Stimulated activated CD4-positive, alpha-beta T cell treated with anti-CD3 and anti-CD28 coated beads, Interleukin-4, amount 100 ng/mL, for 4 hours (primary cell): ENCODE measurements at places on chromosomes 2 and 18.

DNA sequence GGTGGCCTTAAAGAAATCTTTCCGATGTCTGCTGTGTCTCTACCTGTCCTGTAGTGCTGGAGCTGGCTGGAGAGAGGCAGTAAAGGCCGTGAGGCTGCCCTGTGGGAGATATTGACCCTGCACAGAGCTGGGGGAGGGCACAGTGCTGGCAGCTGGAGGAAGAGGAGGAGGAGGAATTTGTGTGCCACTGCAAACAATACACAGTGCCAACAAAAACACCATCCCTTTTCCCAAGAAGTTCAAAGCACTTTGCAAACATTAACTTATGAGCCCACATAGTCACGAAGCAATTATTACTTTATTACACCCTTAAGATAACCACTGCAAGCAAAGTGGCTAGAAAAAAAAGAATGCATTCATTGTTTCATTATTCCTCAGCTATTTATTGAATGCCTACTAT is 45.0 kb upstream of the CYTIP start:
- no peak for DNase-seq

- DNase-seq = no peak
These were observed 105.1 kb downstream of the TTC27 start for GRCh38 chr2:32732912-32733472.

DNA sequence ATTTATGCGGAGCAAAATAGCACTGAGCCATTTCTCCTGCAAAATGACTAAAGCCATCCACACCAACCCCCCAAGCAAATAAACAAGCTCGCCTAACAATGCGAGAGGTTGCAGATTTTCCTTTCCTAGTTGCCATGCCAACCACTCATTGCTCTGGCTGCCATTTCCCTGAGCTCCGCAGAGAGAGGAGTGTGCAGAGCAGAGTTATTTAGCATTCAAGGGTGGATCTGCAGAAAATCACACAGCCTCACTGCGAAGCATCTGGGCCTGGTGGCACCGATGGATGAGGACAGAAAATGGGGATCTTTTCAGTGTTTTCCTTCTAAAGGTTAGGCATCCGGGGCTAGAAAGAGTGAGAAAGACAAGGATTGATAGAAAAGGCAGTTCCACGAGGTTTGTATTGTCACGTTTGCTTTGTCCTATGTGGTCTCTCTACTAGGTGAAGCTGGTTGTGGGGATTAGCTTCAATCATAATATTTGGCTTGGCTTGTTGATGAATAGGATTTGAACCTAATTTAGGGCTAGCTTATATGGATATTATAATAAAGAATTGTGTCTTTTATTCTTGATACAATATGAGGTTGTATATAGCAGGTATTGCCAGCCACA is 110.2 kb upstream of the UNC80 start:
- no peak for DNase-seq

DNA sequence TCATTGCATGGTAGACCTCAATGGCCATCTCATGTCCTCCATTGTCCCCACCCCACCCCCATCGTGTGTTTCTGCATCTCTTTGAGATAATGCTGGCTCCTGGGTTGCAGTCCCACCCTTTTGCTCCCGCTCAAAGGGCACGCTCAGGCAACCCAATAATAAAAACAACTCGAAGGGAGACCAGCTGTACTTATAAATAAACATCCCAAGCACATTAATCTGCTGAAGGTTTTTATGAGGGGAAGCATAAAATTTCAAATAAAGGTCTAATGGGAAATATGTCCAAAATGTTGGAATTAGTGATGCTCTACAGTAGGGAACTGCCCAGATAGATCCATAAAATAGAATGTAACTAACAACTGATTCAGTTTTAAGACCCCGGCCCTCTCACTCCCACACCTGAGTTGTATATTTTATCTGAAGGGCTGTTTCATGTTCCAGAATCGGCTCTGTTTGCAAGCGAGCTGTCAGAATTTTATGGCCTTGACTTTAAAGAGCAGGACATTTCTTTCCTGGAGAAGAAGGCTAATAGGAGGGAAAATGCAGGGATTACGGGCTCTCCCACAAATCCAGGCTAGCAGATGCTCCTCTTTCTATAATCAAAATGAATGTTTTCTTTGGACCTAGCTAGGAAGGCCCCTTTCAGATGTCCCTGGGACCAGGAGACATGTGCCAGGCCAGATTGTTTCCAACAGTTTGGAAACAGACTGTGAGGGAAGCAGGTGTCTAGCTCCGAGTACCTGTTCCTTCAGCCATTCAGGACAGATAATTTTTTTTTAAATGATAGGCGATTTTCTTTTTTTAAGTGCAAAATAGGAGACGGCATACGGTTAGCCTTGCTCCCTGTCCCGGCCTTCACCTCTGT is 103.7 kb downstream of the APOB start:
- DNase-seq = no peak

GRCh38 chr18:51185075-51185474 is 12.4 kb downstream of the MEX3C start:
- no peak for DNase-seq

GRCh38 chr2:15751477-15751876 is 159.8 kb downstream of the DDX1 start:
- DNase-seq = no peak

GRCh38 chr2:14700753-14701152 is 68.2 kb downstream of the LRATD1 start:
- DNase-seq = no peak

GRCh38 chr2:104826016-104826415 is 27.9 kb upstream of the POU3F3 start:
- DNase-seq = no peak

DNA sequence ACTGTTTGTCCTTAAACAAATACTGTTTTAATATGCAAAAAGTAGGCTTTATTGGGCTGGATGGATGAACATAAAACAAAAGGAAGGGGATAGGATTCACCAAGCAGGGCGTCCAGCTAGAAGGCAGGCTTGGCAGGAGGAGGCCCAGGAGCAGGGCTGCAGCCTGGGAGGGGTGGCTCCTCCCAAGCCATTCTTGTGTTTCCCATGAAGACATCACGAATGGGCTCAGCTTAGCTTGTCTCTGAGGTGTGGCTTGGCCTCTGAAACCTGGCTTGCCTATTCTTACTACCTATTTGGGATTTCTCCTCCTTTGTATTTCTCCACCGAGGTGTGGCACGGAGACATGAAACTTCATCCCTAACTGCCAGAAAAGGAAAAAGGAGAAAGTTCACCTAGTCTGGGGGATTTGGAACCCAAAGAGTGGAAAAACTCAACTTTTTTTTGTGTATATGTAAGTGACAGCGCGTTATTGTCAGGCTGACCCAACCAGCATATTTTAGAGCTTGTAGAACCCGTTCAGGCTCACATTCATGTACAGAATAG is 481.9 kb upstream of the SPRED2 start:
- DNase-seq = no peak

GRCh38 chr2:205696927-205697441 is 14.7 kb downstream of the NRP2 start:
- DNase-seq = no peak

DNA sequence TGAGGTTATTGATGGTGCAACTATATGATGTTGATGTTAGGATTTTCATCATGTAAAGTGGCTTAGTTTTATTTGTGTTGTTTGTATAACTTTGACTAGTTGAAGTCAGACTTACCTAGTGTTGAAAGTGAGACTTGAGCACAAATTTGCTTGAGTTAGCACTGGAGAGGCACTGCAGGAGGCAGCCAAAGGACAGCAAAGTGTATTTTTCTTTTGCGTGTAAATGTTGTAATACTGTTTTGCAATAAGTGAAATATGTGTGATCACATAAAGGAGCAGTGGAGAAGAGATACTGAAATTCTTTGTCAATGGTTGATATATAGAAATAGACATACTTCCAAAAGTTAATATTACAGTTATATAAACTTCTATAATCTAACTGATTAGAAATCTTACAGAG is 332.0 kb upstream of the RAB12 start:
- no peak for DNase-seq

DNA sequence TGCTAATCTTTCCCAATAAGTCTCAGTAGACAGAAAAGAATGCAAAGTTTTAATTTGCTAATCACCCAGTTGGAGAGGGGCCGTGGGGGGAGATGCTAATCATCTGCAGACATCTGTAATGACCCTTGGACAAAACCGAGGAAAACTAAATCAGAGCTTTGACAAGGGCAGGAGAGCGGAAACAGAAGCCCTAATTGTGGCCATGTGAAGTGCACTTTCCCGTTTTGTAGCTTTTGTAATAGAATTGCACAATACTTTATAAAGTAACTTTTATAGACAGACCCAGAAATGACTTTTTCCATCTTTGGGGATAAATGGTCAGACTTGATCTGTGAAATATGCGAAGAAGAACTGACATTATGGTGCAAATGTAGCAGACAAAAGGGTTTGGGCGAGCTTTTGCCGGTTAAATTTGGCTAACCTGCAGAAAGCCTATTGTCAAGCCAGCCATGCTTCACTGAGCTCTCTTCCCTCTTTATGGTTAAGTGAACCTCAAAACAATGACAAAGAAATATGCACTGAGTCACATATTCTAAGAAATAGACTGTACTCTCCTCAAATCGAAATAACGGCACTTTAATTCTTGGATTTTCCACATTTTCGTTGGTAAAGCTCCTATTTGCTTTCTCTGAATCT is 980.1 kb upstream of the POU3F3 start:
- no peak for DNase-seq

- DNase-seq = no peak
These were observed 77.4 kb upstream of the DNMT3A start for GRCh38 chr2:25418944-25419677.

GRCh38 chr18:55179425-55179824 is 220.2 kb upstream of the CCDC68 start:
- no peak for DNase-seq

GRCh38 chr2:49937432-49937831 is 783.1 kb upstream of the FSHR start:
- DNase-seq = no peak

DNA sequence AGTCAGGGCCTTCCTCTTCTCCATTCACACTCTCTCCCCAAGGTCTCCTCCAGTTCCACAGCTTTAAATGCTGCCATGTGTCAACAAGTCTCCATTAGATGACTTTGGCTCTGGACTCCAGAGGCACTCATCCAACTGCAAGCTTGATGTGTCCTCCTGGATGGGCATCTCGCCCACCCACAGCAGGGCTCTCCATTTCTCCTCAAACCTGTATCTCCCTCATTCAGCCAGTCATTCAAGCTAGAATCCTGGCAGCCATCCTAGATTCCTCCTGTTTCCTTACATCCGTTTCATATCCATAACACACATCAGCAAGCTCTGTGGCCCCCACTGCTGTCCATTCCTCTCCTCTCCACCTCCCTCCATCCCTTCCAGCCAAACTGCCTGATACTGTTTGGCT is 88.4 kb upstream of the AFF3 start:
- DNase-seq = no peak

- no peak for DNase-seq
These were observed 56.3 kb downstream of the PAX3 start for GRCh38 chr2:222242532-222242931.

DNA sequence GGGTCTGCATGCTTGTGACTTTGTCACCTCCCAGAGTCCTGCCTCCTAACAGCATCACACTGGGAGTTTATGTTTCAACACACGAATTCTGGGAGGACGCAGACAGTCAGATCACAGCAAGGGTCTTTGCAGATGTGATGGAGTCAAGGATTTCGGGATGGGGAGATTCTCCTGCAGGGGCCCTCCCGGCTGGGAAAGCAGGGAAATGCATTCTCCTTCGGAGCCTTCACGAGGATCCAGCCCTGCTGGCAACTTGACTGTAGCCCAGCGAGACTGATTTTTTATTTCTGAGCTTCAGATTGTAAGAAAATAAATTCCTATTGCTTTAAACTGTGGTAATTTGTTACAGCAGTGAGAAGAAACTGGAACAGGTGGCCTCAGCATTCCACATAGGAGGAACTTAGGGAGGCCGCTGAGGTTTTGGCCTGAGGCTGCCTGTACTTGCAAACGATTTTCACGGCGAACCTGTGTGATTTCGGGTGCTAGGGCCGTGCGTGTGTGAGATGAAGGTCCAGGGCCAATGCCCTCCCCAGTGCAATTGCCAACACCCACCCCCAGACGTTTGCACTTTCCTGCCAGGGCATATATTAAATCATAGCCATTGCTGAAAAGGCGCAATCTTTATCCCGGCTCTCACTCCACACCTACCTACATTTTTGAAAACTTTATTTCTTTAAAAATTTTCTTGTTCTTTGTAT is 79.8 kb downstream of the ASB1 start:
- no peak for DNase-seq

DNA sequence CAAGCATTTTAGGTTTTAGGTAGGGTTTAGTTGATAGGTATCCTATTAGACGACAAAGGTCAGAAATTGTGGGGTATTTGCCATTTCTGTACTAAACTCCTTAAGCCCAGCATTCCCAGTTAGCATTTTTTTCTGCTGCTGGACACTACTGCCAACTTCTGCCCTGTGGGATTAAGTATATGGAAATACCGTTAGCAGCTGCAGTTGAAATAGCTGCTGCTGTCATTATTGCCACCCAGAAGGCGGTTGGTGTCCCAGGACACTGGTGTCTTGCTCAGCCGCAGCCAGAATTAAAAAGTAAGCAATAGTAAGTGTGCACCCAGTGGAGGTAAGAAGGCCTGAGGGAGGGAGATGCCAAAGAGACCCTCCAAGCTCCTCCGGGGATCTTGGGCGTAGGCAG is 1.9 kb upstream of the UXS1 start:
- DNase-seq = no peak

- no peak for DNase-seq
These were observed 98.6 kb downstream of the CALCRL start for GRCh38 chr2:187349326-187349944.

DNA sequence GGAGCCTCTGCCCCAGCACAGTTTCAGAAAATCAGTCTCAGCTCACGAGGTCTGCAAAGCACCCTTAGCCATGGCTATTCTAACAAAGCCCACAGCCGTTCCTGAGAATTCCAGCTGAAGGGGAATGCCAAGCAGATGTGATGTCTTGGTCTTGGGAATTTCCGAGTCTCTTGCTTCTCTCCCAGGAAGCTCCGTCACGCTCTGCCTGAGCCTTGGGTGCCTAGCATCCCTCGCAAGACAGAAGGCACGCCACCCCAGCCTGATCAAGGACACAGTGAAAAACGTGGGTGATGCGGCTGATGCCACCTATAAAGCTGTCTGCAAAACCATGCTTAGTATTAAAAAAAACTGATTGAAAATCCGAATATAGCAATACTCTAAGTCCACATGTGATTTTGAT is 254.6 kb downstream of the SH3BP4 start:
- DNase-seq = no peak

GRCh38 chr2:70551167-70551566 is 2.5 kb downstream of the TGFA start:
- no peak for DNase-seq

DNA sequence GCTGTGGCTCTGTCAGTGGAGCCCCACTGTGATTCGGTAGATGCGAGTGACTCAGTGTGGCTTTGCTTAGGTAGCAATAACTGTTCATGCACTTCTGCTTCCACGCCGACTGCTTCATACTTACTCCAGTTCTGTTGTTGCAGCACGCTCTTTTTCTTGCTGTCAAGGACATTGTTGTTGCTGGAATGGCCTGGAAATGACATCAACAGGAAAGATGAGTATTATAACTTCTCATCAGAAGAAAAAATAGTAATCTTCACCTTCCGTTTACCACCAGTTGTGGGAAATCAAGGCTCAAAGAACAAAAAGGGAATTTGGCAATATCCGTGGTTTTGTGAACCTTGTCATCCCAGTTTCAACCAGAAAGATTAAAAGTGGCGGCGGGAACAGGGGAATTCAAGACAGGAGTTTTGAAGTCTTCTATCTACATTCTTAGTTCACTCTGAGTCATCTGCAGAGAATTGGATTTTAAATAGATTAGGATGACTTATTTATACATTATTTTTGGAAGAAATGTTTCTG is 8.3 kb downstream of the TM4SF20 start:
- DNase-seq = no peak

- no peak for DNase-seq
These were observed 46.2 kb upstream of the CCDC141 start for GRCh38 chr2:179096090-179096489.

- peak; percentile 34 for DNase-seq
These were observed 37.6 kb upstream of the SPAG16 start for GRCh38 chr2:213246497-213247281.
